ENCODE measurements at places on chromosomes 7 and 10. TPM values are rescaled to one million over a fixed set of nuclear protein-coding genes. Genes with fewer than 3 reads are reported as not detected.

DNA sequence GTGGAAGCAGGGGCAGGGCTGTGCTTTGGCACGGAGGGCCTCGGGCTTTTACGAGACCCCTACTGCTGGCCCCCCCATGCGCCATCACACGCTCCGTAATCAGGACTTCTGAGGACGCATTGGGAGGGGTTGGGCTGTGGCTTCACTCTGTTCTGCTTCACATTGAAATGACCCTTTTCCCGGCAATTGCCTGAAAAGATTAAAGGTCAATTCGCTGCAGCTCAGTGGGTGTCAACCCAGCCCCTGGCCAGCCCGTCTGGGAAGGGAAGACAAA, 41.7 kb upstream of the UBE3C start:
- DNase-seq = no peak

GRCh38 chr10:30488316-30488715, 54.3 kb downstream of the MAP3K8 start:
- no peak for DNase-seq

- DNase-seq = no peak
These were observed 341.7 kb upstream of the SEMA3D start for GRCh38 chr7:85528581-85528980.

DNA sequence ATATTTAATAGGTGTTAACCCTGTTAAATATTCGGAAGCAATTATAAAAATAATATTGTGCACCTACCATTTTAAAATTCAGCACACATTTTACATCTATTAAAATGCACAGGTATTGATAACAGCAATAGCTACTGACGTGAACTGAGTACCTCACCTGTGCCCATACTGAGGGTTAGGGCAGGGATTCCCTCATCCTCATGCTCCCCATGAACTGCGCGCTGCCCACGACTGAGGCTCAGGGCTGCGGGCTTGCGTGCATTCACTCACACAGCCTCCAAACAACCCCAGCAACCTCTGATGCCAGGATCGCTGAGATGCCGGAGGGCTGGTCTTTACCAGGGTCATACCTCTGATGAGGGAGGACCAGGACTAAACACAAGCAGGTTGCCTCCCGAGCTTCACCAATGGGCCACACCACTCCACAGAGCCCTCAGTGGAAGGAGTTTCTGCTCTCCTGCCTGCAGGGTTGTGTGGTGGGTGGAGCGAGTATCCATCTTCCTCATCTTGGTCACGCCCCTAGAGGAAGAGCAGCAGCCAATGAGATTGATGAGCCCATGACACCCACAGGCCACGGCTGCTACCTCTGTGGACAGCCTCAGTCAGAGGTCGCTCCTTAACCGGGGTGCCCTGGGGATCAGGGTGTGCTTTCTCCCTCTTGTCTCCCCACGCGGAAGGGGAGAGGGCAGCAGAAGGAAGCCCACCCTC, 478.3 kb downstream of the TNS3 start:
- no peak for DNase-seq

GRCh38 chr10:92153-92552, 43.1 kb upstream of the TUBB8 start:
- no peak for DNase-seq

GRCh38 chr10:60508037-60508436, 118.4 kb upstream of the ANK3 start:
- no peak for DNase-seq

DNA sequence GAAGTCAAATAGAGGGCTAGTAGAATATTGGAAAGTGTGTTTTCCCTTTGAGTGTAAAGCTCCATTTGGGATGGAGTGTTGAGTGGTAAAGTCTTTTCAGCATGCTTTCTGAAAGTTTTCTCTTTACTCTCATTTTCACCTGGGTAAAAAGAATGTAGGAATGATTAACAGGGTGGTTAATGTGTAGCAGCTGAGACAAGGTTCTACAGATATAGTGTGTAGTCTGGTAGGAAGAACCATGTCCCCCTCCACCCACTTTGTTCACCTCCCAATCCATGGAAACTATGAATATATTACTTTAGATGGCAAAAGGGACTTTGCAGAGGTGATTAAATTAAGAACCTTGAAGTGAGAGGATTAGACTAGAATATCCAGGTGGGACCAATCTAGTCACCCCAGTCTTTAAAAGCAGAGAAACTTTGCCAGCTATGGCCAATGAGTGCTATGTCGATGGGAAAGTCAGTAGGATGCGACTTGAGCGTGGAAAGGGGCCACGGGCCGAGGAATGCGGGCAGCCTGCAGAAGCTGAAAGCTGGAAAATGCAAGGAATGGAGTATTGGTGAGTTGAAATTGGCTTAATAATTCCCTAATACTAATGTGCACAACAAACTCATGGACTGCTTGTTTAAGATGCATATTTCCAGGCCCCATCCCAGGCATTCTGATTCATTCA, 166.3 kb upstream of the AHR start:
- no peak for DNase-seq

DNA sequence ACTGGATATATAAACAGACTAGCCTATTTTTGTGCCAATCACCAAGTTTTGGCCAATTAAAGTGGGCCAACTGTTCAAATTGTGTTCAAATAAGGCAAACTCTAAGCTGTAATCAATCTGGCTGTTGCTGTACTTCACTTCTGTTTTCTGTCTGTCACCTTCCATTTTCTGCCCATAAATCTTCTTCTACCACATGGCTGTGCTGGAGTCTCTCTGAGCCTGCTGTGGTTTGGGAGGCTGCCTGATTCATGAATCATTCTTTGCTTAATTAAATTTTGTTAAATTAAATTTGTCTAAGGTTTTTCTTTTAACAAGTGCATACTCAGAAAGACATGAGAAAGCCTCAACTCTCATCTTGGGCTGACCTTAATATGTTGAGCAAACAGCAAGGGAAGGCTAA, 172.6 kb upstream of the VIPR2 start:
- DNase-seq = no peak

- DNase-seq = no peak
These were observed 717.6 kb downstream of the GRM8 start for GRCh38 chr7:126535176-126535575.

- DNase-seq = no peak
These were observed 130.5 kb upstream of the UNC5B start for GRCh38 chr10:71081912-71082311.

GRCh38 chr7:129375141-129375938, 58.9 kb upstream of the STRIP2 start:
- no peak for DNase-seq

GRCh38 chr10:110162741-110163145, 44.7 kb upstream of the MXI1 start:
- DNase-seq = no peak

DNA sequence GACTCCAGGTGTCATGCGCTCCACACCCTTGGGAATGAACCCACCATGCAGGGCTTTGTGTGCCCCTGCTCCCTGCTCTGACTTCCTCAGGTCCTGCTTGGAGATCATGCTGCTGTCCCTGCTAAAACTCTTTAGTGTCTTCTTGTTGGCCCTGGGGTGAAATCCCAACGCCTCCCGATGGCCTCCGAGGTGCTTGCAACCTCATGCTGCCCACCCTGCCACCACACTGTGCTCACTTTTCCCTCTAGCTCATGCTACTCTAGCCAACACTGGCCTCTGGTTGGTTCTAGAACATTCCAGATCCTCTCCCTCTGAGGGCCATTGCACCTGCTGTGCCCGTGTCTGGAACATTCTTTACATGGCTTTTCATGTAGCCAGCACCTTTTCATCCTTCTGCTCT, 227.7 kb downstream of the ADAM12 start:
- no peak for DNase-seq

DNA sequence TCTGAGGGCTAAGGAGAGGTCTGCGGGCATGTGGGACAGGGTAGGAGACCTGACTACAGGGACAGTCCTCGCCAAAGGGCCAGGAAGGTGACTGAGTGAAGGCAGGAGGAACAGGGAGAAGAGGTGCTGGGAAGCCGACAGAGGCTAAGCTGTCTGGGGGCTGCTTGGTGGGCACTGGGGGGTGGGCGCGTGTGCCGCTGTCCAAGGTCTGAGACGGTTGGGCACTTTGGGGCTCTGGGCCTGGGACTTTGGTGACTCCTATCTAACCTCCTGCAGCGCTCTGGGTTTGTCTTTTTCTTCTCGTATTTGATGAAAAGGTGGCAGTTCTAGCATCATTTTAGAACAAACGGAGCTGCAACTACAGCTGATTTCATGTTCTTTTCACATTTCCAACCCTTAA, 141.5 kb downstream of the C10orf105 start:
- DNase-seq = no peak

DNA sequence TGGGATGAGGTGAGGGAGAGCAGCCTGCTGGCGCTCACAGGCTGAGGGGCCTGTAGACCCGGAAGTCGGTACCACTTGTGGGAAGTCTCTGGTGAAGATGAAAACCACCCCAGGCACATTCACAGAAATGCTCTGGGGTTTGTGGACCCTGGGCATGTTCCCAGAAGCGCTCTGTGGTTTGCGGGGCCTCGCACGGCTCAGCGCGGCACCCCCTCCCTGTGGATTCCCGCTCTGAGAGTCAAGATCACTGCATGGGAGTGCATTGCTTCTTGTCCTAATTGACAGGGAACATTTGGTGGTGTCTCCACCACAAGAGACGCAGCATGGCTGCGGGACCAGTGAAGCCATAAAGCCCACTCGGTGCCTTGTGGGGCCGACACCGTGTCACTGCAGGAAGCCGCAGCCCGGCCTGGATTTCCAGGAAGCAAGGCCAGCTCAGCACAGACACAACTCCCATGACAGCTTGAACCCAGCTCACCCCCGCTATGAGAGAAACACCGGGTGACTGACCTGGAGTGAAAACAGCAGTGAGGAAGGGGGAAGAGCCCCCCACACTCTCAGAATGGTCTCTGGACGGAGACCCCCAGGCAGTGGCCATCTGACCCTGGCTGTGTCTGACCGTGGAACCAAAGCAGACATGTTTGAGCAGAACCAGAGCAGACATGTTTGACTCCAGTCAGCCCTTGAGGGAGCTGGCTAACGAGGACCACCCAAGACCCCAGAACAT, 157.2 kb downstream of the PTPRN2 start:
- DNase-seq = no peak

DNA sequence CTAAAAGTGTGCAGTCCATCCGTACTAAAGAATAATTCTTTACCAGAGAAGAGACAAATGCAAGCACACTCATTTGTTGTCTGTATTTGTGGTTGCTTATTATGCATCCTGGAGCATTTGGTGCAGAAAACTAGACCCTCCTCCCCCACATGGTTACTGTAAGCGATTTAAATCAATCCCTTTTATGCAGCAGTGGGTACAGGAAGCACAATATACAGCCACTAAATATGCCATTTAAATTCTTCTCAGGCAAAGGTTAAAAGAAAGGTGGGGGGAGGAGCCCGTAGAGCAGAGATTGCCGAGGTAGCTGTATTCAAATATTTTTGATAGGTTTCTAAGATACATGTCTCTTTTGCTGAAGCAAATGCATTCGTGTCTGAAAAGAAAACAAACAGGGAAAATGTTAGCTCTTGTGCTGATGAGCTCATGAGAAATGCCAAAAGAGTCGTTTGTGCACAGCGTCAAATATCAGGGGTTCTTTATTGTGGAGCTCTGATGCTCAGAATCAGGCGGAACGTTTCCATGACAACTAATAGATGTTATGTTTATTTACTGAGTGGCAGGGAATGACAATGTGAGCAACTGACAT, 131.3 kb upstream of the NPVF start:
- DNase-seq = no peak

DNA sequence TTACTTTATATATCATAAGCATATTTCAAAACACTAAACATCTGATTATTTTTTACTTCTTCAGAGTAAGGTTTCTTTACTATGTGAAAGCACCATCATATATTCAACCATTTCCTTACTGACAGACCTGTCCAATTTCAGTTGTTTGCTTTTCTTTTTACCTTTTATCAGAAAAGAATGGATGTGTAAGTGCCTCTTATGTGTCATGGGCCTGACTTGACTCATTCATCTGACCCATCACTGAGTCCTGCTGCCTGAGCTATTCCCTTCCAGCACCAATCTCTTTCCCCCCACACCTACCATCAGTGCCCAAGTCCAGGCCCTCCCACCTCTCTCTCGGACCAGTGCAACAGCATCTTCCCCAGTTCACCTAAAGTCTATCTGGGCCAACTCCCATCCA, 41.7 kb upstream of the ARID5B start:
- DNase-seq = no peak

GRCh38 chr10:72542396-72542815, 83.5 kb downstream of the MICU1 start:
- no peak for DNase-seq

GRCh38 chr7:153110606-153111005, 351.1 kb downstream of the ACTR3B start:
- no peak for DNase-seq

GRCh38 chr10:85105614-85106255, 777.3 kb downstream of the CCSER2 start:
- DNase-seq = no peak

- peak; percentile 17 for DNase-seq
These were observed 36.3 kb upstream of the DIP2C start for GRCh38 chr10:725786-726185.

GRCh38 chr10:113735913-113736312, 15.6 kb upstream of the PLEKHS1 start:
- no peak for DNase-seq

- DNase-seq = no peak
These were observed 330.8 kb downstream of the PCDH15 start for GRCh38 chr10:54470324-54470631.

- DNase-seq = no peak
These were observed 12.4 kb upstream of the BMPER start for GRCh38 chr7:33892945-33893344.

The HOXA7 gene
- 2.0 TPM for total RNA-seq

The MGMT gene
- total RNA-seq = 9.6 TPM

The MSMB gene
- not detected for total RNA-seq

The PPP1R17 gene
- total RNA-seq = not detected

The ADAM12 gene
- 1.3 TPM for total RNA-seq

The IKZF1 gene
- total RNA-seq = 0.38 TPM
